GOT3 (cell line): ENCODE measurements at places on chromosomes 6 and 20.

GRCh38 chr6:157996918-157997702 lies 15.4 kb downstream of the SYNJ2 start:
- no peak for DNase-seq

DNA sequence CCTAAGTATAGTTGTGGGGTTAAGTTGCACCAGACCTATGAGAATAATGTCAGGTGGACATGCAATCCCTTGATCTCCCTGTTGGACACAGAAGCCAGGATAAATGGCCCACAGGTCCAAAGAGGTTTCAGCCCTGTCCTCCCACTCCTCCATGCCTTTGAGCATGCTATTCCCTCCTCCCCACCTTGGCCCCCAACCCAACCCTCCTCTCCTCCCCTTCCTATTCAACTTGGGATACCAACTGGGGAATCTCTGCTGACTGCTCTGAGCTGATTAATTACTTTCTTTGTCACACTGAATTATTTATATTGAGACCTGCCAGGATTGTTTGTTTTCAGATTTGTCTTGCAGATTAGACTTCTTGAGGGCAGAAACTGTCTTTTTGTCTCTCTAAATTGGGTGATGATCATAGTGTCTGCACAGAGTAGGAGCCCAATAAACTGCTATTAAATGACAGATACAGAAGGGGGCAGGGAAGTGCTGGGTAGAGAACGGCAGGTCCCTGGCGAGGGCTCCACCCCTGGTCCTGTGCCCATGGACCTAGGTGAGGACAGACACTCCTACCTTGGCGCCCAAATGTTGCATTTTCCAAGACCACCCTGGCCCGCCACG lies 120.9 kb downstream of the UNC5CL start:
- DNase-seq, result no peak

- DNase-seq, result no peak
Measured at GRCh38 chr20:45039475-45039820, 61.5 kb downstream of the KCNS1 start.

DNA sequence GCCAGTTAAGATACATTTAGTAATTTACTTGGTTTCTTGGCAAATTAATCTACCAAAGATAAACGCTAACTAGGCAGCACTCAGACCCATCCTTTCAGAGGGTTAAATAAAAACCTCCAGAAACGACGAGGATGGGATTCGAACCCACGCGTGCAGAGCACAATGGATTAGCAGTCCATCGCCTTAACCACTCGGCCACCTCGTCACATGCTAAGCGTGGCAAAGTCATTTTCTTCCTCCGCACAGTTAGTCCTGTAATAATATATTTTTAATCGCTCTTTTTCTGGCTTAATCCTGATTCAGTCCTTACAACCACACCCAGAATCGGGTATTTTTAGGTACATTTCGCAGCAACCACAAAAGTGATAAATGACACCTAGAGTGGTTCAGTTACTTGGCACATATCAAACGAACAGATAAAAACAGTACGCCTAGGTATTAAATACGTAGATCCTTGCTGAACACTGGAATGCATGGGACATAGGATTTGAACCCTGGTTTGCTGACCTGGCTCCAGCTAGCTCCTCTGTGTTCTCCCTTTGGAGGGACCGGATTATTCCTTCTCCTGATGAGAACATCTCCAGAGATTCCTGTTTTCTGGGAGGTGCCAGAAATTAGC lies 71.6 kb downstream of the GPX5 start:
- no peak for DNase-seq

DNA sequence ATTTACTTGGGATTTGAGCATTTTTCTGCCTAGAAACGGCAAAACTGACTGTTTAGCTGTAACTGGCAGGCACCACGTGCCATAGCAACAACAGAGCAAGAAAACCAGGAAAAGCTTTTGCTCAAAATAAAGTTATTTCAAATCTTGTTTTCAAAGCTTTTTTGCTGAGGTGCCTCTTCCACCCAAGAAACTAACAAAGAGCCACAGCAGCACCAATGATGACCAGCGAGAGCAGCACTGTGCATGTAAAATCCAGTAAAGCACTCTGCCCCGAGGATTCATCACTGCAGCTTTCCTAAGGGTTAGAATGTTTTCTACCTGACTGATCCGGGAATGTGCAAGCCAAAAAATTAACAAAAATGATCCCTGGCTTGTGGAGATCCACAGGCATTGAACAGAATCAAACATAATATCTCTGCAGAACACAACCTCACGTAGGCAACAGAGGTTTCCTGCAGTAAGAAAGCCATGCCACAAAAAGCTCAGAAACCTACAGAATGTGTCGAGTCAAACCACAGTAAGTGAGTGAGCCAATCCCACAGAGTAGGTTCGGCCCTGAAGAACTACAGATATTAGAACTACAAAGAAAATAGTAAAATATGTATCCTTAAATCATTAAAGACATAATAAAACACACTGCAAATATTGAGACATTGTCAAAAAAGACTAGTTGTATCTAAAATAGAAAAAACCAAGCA lies 7.4 kb upstream of the ULBP3 start:
- no peak for DNase-seq

- DNase-seq, result no peak
Measured at GRCh38 chr6:96925290-96925687, 761 bp downstream of the KLHL32 start.

DNA sequence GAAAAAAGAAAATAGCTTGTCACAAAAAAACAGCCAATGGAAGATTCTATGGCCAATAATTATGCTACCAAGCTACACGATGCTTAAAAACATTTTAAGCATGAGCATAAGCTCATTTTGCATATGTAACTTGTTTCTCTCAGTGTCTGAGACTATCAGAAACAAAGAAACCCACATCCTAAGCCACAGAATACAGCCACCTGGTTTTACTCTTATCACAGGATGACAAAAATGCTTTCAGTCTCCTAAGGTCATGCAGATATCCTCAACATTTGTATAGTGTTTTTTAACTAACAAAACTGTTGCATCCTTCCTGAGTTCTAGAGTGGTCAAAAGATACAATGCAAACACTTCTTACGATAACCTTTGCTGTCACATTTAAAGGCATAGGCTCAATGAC lies 172.1 kb upstream of the RUNX2 start:
- no peak for DNase-seq

- peak; percentile 43 for DNase-seq
Measured at GRCh38 chr20:38426006-38426897, 8.9 kb downstream of the SNHG17 start.

GRCh38 chr20:58557733-58558342 lies 42.6 kb upstream of the APCDD1L start:
- no peak for DNase-seq

- DNase-seq, result no peak
Measured at GRCh38 chr6:168042426-168043192, 36.4 kb downstream of the FRMD1 start.

GRCh38 chr20:61030130-61030529 lies 221.9 kb upstream of the CDH4 start:
- no peak for DNase-seq

DNA sequence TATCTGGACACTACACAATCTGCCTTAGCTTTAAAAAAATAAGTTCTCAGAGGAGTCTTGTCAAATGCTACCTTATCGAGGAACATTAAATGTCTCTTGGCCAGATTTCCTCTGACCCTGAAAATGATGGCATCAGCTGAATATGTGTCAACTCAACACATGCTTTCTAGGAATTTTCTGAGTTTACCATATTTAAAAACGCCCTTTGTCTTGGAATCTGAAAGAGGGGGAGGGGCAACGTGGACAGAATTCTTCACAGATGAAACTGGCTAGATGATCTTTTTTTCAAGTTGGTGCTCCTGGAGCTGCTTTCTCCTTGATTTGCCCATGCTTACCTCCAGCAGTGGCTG lies 5.1 kb downstream of the SOX4 start:
- DNase-seq, result no peak

- no peak for DNase-seq
Measured at GRCh38 chr6:11747021-11747420, 31.6 kb downstream of the ADTRP start.

- no peak for DNase-seq
Measured at GRCh38 chr6:170404036-170404435, 97.5 kb downstream of the FAM120B start.

- no peak for DNase-seq
Measured at GRCh38 chr6:93307505-93308409, 111.6 kb downstream of the EPHA7 start.

- DNase-seq, result no peak
Measured at GRCh38 chr6:39698789-39699188, 26.4 kb downstream of the KIF6 start.

GRCh38 chr6:161109366-161109765 lies 117.8 kb downstream of the MAP3K4 start:
- no peak for DNase-seq

- no peak for DNase-seq
Measured at GRCh38 chr20:63178446-63178820, 37.5 kb downstream of the YTHDF1 start.

DNA sequence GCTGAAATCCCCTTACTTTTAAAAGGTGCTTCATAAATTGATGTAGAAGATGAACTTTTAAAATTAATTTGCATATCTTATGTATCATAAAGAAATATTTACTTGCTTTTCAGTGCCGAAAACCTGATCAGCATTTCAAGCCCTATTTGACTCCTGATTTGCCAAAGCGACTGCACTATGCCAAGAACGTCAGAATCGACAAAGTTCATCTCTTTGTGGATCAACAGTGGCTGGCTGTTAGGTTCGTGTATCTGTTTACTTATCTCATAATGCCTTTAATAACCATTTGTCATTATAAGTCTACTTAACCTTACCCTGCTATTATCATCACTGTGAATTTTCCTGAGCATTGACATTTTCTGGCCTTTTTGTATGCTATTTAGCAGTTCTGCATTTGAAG lies 7.8 kb downstream of the OR2A4 start:
- DNase-seq, result no peak

GRCh38 chr20:50446351-50447101 lies 63.7 kb upstream of the PTPN1 start:
- no peak for DNase-seq

- DNase-seq, result no peak
Measured at GRCh38 chr6:131861381-131861780, 53.6 kb downstream of the ENPP1 start.

- DNase-seq, result no peak
Measured at GRCh38 chr6:111456208-111456607, 26.8 kb downstream of the REV3L start.

DNA sequence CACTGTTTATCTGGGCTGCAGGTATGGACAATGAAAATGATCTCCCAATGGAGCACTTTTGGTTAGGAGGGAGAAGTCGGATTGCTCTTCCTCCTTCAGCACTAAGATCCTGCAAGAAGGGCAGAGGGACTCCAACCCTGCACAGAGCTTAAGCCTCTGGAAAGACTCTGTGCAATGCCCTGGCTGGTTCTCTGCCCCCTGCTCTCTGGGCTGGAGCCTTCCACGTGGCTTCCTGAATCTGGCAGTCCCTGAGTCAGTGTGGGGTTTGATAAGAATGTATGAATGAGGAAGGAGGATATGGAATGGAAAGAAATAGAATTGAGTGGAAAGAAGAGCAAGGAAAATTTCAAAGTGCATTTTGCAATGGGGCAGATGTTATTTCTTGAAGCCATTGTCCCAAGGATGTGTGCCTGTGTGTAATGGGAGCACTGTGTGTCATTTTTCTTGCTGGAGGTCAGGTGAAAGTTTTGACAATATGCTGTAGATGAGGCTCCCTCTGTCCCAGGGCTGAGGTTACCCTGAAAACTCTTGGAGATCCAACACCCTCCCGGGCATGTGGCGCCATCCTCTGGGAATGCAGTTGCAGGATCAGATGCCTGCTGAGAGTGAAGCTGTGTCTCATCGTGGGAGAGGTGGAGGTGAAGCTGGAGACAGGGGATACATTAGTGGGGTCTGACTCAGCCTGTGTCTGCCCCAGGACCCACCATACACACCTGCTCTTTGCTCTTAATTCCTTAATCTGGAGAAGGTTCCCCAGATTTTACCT lies 16.3 kb upstream of the CST9L start:
- DNase-seq, result no peak

GRCh38 chr6:13697857-13698256 lies 13.8 kb downstream of the RANBP9 start:
- DNase-seq, result no peak

DNA sequence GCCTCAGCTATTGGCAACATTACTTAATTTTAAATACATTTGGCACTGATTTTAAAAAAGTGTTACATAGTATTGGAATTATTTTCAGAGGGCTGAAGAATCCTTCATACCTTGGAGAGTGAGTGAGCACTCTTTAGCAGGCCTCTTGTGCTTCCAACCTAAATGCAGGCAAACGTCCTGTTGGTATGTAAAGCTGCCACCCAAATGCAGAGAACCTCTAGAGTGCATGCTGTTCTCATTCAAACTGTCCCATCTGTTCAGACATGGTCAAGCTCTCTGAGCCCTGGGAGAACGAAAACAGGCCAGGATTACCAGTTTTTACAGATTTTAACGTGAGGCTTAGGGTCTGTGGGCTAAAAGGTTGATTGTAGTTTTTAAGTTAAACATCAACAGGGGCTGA lies 378.0 kb upstream of the FLRT3 start:
- no peak for DNase-seq

DNA sequence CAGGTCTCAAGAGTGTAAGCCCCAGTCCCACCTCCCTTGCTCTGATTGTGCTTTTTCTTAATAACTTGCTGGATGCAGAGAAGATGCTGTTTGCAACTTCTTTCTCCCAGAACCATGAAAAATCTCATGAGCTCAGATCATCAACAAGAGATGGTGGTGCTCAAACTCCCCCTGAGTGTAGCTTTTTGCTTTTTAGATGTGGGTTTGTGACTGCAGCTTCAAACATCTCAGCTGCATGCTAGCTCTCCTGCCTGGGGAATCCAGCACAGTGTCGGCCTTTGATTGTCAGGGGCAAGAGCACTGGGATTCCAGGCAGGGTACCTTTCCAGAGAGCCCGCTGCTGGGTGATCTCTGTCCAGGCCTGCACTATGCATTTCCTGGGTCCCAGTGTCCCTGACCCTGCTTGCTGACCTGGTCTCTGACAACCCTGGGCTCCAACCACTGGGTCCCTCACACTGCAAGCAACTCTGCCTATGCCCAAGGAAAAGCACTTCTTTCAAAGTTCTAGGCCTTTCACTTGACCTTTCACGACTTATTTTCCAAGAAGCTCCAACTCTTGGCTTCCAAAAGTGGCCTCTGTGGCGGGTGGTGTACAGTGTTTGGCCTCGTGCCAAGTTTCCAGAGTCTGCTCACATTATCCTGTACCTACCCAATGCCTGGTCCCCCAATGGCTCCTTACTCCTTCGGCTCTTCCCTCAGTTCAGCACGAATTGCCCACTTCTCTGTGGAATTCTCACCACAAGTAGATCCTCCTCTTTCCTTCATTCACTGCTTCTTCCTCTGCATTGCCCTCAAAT lies 69.7 kb upstream of the LY86 start:
- no peak for DNase-seq

DNA sequence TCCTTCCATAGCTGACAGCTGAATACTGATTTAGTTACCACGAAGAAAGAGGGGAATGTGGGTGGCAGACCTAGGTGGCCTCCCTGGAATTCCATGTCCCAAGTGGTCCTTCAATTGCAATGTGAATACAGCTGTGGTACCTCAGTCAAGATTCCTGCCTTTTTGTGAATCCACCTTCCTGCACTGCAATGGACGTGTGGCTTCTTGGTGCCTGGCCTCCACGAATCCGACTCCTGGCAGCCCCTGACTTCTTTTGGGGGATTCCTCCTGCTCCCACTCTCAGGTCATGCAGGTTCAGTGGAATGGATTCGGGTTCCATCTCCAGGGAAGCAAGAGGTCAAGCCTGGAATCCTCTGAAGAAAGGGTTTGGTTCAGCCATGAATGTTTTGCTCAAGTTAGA lies 117.8 kb downstream of the DACT2 start:
- DNase-seq, result no peak

- no peak for DNase-seq
Measured at GRCh38 chr20:58303547-58303946, 6.0 kb upstream of the RAB22A start.

GRCh38 chr6:68326762-68327161 lies 308.3 kb upstream of the ADGRB3 start:
- no peak for DNase-seq

GRCh38 chr6:132684272-132684671 lies 25.3 kb upstream of the TAAR1 start:
- DNase-seq, result no peak
